ENCODE measurements at places on chromosomes 11 and 22.
A peak's percentile ranks its signal among the peaks of the same experiment; 100 is the strongest.

GRCh38 chr11:74949753-74950137, 679 bp downstream of the SPCS2 start:
- no peak for DNase-seq

DNA sequence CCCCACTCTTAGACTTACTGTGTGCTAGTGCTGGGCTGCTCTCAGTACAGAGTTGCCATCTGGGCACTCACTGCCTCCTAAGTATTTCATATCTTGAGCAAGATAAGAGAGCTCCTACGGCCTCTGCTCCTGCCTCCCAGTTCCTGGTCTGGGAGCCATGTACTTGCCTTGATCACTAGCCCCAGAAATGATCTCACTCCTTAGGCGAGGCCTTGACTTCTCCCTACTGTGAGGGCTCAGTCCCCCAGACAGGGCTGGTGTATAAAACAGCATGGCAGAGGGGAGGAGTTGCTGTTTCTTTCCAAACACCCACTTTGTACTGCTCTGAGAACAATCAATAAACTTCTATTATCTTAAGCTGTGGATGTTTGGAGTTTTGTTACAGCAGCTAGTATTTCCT, 47.4 kb upstream of the TP53I11 start:
- DNase-seq = peak; percentile 79

DNA sequence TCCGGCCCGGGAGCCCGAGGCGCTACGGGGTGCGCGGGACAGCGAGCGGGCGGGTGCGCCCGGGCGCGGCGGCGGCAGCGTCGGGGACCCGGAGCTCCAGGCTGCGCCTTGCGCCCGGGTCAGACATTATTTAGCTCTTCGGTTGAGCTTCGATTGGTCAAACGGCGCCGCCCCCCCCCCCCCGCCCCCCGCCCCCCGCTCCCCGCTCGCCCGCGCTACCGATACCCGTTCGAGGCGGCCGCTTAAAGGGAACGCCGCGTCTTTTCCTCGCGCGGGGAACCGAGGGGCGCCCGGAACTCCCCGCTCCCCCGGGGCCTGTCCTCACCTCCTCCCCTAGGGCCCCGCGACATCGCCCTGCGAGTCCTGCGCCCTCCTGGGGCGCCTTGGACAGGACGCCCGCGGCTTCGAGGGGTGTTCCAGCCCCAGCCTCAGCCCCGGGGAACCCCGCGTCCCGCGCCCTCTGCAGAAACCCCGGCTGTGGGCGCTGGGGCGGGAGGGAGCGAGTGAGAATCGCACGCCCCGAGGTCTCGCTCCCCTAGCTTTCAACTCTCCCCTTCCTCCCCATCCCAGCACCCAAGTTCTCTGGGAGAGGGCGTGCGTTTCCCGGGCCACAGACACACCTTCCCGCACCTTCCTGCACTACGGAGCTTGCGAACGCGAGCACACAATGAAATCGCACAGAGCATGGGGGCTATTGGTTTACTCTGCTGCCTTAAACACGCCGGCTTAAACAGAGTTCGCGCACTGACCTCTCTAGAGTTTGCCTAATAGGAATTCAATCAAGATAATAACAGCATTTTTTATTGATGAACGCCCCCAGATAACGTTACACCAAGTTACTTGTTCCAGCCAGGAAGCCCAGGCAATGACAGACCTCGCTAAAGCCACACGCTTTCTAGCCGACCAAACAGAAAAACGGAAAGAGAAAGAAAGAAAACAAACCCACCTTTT, at the start of gene BDNF:
Gene BDNF, minus strand, starts transcription at position 105 of the 951 bp plus-strand sequence. CDS start 41,891 bp downstream, outside the sequence.
- no peak for DNase-seq

DNA sequence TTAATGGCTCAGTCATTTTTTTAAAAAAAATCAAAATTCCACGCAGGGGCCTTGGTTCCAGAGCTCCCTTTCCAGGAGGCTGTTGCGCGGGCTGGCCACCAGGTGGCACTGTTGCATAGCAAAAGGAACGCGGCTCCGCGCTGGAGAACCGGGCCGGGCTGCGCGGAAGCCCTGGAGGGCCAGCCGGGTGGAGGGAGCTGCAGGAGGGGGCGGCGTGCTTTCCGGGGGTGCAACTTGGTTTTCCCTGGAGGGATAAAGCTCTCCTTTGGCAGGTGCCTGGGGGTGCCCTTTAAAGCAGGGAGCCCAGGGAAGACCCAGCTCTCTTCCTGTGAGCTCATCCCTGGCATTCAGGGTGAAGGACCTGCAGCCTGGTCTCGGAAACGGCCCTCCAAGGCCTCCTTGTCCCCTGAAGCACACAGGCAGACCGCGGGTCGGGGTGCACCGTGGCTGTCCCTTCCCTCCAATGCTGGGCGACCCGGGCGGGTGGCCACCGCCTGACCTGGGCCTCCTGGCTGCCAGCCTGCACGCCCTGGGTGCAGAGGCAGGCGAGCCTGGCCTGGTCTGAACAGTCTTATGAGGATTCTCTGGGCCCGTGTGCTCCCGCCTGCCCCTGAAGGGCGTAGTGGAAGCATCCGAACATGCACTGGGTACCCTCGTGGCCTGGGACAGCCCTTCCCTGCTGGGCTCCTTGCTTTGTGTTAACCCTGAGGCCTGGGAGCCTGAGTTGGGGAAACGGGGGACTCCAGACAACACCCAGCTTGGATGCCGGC, 23.4 kb downstream of the KRTAP5-5 start:
- no peak for DNase-seq

- DNase-seq = no peak
Observed at GRCh38 chr11:2649400-2649799, 50.4 kb downstream of the KCNQ1OT1 start.

DNA sequence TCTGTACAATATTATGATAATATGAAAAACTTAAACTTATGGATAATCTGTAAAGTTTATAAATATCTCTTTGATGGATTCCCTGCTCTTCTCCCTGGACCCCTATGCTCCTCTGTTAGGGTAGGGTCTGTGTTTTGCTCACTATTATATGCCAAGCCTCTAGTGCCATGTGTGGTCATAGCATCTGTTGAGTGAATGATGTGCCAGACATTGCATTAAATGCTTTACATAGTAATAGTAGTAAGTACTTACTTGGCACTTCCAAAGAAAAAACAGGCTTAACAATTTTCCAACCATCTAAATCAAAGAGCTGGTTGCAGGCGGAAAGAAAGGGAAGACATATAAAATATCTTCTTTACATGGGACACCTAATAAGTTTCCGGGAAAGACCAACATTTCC, 46.8 kb downstream of the LGR4 start:
- no peak for DNase-seq

GRCh38 chr22:36194971-36195370, 6.6 kb downstream of the APOL4 start:
- no peak for DNase-seq

DNA sequence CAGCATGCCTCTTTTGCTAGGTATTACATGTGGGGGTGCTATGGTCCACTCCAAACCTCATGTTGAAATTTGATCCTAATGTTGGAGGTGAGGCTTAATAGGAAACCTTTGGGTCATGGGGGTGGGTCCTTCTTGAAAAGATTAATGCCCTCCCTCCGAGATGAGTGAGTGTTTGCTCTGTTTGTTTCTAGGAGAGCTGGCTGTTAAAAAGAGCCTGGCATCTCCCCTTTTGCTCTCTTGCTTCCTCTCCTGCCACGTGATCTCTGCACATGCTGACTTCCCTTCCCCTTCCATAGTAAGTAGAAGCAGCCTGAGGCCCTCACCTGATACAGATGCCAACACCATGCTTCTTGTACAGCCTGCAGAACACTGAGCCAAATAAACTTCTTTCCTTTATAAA, 104.5 kb downstream of the FAT3 start:
- no peak for DNase-seq

- DNase-seq = no peak
Observed at GRCh38 chr11:67438158-67438902, 848 bp upstream of the PTPRCAP start.

DNA sequence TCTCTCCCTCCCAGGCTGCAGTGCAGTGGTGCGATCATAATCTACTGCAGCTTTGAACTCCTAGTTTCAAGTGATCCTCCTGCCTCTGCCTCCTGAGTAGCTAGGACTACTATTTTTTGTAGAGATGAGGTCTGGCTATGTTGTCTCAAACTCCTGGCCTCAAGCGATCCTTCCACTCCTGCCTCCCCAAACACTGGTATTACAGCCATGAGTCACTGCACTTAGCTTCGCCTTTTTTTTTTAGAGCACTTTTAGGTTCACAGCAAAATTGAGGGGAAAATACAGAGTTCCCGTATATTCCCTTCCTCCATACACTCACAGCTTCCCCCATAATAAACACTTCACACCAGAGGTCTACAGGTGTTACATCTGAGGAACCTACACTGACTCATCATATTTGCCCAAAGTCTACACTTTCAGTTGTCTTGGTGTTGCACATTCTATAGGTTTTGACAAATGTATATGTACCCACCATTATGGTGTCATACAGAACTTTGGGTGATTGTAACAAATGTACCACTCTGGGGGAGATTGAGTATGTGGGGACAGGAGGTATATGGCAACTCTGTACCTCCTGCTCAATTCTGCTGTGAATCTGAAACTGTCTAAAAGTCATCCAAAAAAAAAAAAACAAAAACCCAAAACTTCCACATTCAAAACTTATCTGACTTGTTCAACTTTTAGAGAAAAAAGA, 11.3 kb upstream of the SLC37A4 start:
- DNase-seq = no peak

GRCh38 chr11:32312865-32313403, 122.4 kb downstream of the WT1 start:
- DNase-seq = no peak

GRCh38 chr11:85723088-85723487, 37.1 kb upstream of the CCDC89 start:
- no peak for DNase-seq

All from esophagus muscularis mucosa (tissue), 4 donors.